ENCODE measurements at places on chromosomes 6 and 20. TPM values are rescaled to one million over a fixed set of nuclear protein-coding genes. Genes with fewer than 3 reads are reported as not detected.

- DNase-seq = peak; percentile 10
Measured at GRCh38 chr6:100057941-100058340, 63.9 kb upstream of the MCHR2 start.

DNA sequence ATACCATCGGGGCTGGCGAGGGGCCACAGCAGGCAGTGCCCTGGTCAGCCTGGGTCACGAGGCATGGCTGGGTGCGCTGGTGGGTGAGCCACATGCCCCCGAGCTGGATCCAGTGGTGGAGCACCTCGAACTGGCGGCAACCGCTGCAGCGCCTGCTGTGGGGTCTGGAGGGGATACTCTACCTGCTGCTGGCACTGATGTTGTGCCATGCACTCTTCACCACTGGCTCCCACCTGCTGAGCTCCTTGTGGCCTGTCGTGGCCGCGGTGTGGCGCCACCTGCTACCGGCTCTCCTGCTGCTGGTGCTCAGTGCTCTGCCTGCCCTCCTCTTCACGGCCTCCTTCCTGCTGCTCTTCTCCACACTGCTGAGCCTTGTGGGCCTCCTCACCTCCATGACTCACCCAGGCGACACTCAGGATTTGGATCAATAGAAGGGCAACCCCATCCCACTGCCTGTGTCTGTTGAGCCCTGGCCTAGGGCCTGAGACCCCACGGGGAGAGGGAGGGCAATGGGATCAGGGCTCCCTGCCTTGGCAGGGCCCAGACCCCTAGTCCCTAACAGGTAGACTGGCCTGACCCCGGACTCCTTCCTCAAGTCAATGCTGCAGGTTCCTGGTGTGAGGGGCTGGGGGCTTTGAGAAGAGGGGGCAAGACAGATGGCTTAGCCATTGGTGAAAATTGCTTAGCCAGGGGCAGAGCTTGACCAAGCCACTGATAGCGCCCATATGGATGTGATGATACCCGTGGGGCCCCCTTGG is 598 bp downstream of the TMEM239 start:
- DNase-seq = no peak

- peak; percentile 79 for DNase-seq
Measured at GRCh38 chr6:140572129-140572528, 1197.7 kb upstream of the CITED2 start.

The RGS17 gene
- total RNA-seq = 6.7 TPM

- DNase-seq = no peak
Measured at GRCh38 chr6:105779110-105779509, 307.0 kb upstream of the PRDM1 start.

DNA sequence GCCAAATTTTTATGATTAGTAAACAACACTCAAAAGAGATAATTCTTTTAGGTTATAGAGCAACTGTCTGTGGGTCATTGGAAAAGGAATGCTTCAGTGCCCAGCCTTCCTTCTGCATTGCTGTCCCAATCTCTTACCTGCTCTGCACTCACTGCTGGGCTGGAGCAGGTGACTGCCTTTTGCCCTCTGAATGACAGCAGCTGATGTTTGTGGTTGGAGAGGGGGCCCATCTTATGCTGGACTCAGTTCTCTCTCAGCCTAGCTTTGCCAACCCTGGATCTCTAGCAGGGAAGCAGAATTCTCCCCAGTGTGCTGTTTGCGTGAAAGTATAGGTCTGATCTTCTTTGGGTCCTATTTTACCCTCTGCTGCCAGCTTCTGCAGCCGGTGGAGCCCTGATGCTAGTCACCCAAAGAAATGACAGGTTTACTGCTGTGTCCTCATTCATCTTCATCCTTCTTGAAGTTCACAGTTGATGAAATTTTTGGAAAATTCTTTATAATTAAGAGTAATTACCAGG is 193.5 kb downstream of the ARID1B start:
- peak; percentile 52 for DNase-seq
